ENCODE measurements at places on chromosomes 16 and 17.

- no peak for DNase-seq
These were observed 112.0 kb downstream of the RPTOR start for GRCh38 chr17:80656590-80656989.

DNA sequence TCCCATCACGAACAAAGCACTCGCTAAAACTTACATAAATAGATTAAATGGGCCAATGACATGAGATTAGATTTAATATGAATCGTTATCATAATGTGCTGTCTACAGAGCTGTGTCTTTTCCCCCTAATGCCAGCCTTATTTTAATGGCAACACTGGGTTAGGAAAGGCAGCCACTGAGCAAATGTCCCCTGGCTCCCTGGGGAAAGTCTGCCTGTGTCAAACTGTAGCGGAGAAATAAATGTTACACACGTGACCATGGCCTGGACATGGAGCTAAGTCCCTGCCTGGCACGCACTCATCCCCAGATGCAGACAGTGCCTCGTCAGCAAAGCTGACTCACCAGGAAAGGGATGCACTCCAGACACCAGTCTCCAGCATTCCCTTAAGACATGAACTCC is 61.3 kb upstream of the SDK2 start:
- DNase-seq = no peak

GRCh38 chr16:31400191-31400590 is 7.1 kb downstream of the ITGAD start:
- DNase-seq = no peak

DNA sequence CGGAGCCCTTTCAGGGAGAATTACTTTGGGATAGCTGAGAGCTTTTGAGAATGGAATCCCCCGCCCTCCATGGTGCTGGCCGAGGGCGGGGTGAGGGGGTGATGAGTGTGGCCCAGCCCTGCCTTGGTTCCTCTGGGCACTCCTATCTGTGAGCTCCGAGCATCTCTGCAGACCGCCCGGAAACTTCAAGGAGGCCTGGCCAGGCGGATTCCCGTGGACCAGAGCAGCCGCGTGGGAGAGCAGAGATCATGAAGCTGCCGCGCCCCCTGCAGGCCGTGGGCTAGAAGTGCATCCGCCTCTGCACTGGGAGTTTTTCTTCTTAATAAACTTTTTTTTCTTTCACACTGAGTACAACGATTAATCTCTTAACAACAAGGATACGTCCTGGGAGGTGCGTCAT is 392.9 kb upstream of the EEF2KMT start:
- no peak for DNase-seq

DNA sequence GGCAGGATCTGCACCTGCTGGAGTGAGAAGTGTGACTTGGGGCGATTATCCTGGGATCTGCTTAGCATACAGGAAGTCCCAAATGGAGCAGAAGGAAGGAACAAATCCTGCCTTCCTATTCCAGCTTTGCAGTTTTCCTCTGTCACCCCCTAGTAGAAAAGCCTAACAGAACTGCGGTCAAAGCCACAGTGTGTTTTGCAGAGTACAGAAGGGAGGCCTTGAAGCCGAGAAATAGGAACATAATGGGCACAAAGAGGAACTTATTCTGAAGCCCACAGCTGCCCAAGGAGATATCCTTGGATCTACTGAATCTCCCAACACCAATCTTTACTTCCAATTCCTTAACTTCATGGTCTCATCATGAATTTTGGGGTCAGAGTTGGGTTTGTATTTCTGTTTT is 8.5 kb downstream of the KRTAP1-5 start:
- DNase-seq = no peak

- DNase-seq = no peak
These were observed 135.2 kb downstream of the FTO start for GRCh38 chr16:53839150-53839549.

GRCh38 chr16:78455861-78456260 is 356.4 kb downstream of the WWOX start:
- DNase-seq = no peak

DNA sequence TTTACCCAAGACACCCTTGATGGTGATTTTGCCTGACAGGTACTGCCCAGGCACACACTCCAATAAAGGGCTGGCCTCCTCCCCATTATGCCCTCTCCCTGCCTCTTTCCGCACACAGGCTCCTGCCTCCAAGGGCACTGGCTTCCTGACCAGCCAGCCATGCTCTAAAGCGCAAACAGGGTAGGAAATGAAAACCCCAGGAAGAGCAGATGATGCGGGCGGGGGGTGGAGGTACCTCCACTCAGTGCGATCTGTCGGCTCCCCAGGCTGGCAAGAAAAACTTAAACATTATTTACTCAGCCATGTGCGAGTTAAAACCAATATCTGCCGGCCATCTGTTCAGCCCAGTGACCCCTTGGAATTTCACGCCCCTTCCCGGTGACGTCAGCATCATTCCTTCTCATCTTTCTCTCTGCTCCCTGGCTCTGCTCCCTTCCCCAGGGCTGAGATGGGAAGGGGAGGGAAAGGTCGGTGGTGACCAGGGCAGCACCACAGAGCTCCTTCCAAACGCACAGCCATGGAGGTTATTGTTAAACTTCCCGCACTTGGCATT is 262.5 kb downstream of the CBLN1 start:
- no peak for DNase-seq

GRCh38 chr16:73389085-73389484 is 341.2 kb upstream of the ZFHX3 start:
- no peak for DNase-seq

DNA sequence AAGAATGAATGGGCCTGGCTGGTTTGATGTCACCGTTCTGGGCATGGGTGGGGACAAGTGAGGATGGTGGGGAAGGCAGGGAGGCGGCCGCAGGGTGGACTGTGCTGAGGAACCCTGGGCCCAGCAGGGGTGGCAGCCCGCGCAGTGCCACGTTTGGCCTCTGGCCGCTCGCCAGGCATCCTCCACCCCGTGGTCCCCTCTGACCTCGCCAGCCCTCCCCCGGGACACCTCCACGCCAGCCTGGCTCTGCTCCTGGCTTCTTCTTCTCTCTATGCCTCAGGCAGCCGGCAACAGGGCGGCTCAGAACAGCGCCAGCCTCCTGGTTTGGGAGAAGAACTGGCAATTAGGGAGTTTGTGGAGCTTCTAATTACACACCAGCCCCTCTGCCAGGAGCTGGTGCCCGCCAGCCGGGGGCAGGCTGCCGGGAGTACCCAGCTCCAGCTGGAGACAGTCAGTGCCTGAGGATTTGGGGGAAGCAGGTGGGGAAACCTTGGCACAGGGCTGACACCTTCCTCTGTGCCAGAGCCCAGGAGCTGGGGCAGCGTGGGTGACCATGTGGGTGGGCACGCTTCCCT is 6.5 kb upstream of the SERPINF1 start:
- DNase-seq = no peak

Measured in activated effector memory CD4-positive, alpha-beta T cell treated with anti-CD3 and anti-CD28 coated beads, Interleukin-2, amount 50 U/mL, for 16 hours (primary cell).